ENCODE measurements at places on chromosomes 16 and 17. TPM values are rescaled to one million over a fixed set of nuclear protein-coding genes. Genes with fewer than 3 reads are reported as not detected.

The SPNS3 gene
- total RNA-seq: not detected

The ZNF23 gene
- total RNA-seq: 7.6 TPM

The RAB37 gene
- total RNA-seq: 1.0 TPM

The PPL gene
- 3.4 TPM for total RNA-seq

The SEC14L5 gene
- total RNA-seq: 0.02 TPM

Measured in A549 treated with Mapracorat at 1 μM for 4 hours (cell line).